ENCODE measurements at places on chromosomes 1 and 21. TPM values are rescaled to one million over a fixed set of nuclear protein-coding genes. Genes with fewer than 3 reads are reported as not detected.

Gene F13B
- total RNA-seq = not detected

- DNase-seq = no peak
These were observed 5.7 kb upstream of the KRTAP12-1 start for GRCh38 chr21:44687671-44688070.

- DNase-seq = no peak
These were observed 162.1 kb downstream of the GLUL start for GRCh38 chr1:182229451-182229850.

Gene DEPDC1
- total RNA-seq = 0.99 TPM

Gene OR2T11
- not detected for total RNA-seq

- no peak for DNase-seq
These were observed 17.5 kb downstream of the SMIM12 start for GRCh38 chr1:34842073-34842472.

Gene OBSCN
- total RNA-seq = 5.9 TPM

GRCh38 chr1:23581219-23581618, 21.9 kb upstream of the ID3 start:
- DNase-seq = peak; percentile 61

Measured in aorta (tissue), 5 donors.